ENCODE measurements at places on chromosomes 12 and 14.

DNA sequence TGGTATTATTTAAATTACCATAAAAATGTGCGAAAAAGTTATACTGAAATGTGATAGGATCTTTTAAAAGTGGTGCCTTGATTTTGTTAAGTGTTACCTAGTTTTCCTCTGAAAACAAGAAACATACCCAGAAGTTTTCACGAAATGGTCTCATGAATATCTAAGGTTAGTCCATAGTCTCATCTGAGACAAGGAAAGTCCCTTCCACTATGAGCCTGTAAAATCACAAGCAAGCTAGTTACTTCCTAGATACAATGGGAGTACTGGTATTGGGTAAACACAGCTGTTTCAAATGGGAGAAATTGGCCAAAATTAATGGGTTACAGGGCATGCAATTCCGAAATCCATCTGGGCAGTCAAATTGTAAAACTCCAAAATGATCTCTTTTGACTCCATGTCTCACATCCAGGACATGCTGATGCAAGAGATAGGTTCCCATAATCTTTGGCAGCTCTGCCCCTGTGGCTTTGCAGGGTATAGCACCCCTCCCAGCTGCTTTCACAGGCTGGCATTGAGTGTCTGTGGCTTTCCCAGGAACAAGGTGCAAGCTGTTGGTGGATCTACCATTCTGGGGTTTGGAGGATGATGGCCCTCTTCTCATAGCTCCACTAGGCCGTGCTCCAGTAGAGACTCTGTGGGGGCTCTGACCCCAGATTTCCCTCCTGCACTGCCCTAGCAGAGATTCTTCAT is 271.4 kb downstream of the NAV3 start:
- DNase-seq = no peak

DNA sequence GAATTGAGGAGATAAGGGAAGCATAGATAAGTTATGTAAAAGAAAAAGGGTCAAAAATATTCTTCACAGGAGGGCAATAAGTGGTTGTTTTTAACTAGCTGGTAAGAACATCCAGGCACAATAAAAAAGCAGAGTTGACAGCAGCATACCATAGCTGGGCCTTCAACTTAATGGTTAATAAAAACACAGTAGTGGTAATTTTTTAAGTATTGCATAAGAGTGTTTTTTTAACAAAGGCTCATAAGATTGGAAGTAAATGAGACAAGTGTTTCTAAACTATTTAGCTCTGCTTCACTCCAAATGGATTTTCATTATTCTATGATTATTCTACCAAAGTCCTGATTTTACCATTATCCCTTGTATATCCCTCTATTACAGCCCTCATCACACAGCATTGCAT is 140.1 kb upstream of the TSPAN8 start:
- no peak for DNase-seq

- no peak for DNase-seq
These were observed 111.6 kb downstream of the RBM19 start for GRCh38 chr12:113854385-113855142.

DNA sequence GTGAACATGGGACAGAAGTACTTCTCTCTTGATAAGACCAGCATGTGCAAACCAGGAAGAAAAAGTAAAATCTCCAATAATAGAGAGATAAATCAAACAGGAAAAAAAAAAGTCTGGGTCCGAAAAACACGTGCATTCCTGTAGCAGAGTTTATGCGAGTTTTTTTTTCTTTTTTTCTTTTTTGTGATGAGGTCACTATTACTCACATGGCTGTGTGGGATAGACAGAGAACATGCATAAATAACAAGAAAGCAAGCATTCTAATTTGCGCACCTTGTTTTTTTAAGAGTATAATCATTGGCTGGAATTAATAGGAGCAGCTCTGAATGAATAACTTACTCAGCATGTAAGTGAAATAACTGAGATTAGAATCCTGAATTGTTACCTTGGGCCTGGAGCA is 91.9 kb upstream of the CPM start:
- no peak for DNase-seq

GRCh38 chr12:22709292-22709691 is 84.3 kb downstream of the ETNK1 start:
- no peak for DNase-seq

DNA sequence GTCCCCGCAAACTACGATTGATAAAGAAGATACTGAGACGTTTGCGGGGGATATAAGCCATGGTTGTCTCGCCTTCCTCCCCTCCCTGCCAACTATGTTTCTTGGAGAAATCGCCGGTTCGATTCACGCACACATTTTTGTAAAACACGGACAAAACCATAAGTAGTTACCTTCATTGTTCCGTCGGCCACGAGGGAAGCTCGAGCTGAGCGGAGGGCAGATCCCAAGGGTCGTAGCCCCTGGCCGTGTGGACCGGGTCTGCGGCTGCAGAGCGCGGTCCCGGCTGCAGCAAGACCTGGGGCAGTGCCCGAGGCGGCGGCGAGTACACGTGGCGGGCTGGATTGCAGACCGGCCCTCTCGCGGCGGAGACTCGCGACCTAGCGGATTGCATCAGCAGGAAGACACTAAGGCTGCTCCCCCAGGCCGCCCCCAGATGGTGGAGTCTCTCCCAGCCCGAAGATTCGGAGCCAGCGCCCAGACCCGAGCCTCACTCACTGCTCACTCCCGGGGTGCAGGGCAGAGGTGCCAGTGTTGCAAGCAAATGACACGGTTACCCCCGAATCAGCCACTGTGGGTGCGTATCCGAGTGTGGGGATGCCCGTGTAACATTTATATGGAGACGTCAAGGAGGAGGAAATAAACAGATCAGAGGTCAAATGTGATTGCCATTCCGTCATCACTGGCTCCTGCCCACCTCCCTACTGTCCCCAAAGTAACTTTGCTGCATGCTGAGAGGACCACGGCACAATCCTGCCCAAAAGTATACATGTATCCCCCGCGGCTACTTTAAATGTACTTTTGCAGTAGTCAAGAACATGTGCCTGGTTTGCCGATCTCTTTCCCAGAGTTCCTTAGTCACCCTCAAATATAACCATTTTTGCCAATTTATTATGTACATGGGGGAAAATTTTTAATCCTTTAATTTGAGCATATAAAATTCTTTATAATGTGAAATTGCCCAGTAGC is at the start of gene BCAT1:
BCAT1 (minus strand) TSS at position 345 of the 966 bp plus-strand sequence; CDS start at position 176, 169 bp downstream.
- DNase-seq = peak; percentile 82

GRCh38 chr14:37844614-37845013 is 249.2 kb downstream of the TTC6 start:
- DNase-seq = no peak

DNA sequence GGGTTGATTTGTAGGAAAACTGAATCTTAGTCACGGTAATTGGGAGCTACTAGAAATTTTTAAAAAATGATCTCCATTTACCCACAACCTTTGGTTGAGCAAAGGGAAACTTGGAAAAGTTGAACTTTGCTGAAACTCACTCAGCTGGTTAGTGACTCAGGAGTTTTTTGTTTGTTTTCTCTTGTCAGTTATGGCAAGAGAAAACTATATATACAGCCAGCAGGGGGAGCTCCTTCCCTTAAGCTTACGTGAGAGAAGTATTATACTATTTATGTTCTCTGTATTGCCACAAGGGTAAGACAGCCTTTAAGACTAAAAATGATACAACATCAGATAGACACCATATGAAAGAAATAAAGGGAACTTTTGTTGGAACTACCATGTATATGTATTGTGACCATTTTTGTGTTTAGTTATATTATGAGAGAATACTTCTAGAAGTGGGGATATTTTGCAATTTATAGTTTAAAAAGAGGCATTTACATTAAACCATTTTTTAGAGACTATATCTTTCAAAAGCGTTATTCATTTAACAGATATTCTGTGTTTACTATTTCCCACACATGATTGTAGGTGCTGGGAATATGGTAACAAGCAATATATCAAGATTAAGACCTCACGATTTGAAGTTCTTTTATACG is 28.1 kb upstream of the TBC1D30 start:
- peak; percentile 89 for DNase-seq

Data from activated CD4-positive, alpha-beta T cell treated with anti-CD3 and anti-CD28 coated beads, Interleukin-2, amount 10 ng/mL, durations not matched to agents 24 days and 14 days (primary cell).